ENCODE measurements at places on chromosomes 2 and 18.

DNA sequence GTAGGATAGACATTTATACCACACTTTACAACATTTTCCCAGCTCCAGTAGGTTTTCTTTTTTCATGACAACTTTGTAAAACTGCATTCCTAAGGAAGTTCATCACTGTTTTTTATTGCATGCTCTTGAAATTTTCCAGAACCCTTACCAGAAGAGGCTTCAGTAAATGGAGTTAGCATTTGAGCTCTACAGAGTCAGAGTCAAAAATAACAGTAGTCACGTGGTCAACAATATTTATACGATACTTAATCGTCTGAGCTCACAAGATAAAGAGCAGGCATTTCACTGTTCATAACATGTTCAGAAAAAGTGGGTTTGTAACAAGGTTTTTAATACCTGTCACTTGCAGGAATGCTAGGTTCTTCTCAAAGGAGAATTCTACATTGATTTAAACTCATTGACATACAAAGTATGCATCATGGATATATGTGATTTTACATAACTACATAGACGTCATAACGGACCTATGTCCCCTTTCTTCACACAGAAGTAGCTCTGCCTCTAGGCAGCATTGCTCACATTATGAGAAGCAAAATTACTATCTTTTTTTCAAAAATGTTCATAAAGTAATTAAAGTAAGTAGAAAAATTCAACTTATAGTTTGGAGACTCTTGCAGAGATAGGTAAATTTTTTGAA is 187.0 kb upstream of the COL3A1 start:
- no peak for DNase-seq

DNA sequence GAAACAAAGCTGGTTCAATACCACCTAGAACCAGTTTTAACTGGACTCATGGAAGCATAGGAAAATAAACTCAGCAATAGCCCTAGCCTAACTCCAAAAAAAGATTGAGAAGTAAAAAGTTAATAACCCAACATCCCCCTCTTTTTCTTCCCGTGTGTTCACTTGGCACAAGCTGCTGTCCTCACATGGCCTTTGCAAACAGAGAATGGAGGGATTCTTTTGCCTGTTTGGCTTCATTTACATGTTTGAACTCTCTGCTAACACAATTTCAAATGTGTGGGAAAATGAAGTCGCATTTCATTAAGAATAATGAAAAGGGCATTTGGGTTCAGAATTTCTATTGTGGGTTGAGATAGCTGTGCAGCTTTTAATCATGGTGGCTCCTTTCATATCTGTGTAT is 589.2 kb upstream of the LRRTM1 start:
- no peak for DNase-seq

DNA sequence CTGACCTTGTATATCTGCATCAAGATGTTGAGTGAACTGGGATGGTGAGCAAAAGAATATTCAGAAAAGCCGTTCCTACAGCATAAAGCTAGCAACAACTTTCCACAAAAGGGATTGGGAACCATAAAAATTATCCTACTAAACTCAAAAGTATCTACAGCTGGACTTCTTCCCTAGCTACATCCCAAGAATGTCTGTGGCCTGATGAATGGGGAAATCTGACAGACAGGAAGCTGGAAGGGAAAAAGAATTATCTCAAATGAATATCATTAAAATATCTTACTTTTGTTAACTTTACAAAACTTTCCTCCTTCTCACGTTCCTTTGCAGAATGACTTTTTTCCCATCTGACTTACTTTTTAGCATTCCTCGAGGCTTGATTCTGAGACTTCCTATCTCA is 150.9 kb downstream of the PDE11A start:
- no peak for DNase-seq

DNA sequence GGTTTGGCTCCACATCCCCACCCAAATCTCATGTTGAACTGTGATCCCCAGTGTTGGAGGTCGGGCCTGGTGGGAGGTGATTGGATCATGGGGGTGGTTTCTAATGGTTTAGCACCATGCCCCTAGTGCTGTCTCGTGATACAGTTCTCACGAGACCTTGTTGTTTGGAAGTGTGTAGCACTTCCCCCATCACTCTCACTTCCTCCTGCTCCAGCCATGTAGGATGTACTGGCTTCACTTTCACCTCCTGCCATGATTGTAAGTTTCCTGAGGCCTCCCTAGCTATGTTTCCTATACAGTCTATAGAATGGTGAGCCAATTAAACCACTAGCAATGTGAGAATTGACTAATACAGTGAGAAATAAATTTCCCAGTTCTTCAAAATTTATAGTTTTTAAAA is 325.9 kb downstream of the FSIP2 start:
- DNase-seq, result no peak

DNA sequence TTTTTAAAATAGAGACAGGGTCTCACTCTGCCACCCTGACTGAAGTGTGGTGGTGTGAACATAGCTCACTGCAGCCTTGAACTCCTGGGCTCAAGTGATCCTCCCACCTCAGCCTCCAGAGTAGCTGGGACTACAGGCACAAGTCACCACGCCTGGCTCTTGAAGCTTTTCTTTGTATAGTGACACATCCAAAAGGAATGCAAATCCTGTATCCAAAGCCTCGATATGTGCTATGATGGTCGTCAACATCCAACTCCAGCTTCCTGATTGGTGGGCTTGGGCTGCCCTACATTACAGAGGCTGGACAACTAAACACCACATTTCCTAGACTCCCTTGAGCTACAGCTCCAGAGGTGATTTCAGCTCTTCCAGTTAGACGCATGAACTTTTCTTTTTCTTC is 101.7 kb upstream of the PGAP1 start:
- DNase-seq, result no peak

- no peak for DNase-seq
Measured at GRCh38 chr2:23356711-23357110, 28.3 kb upstream of the KLHL29 start.

DNA sequence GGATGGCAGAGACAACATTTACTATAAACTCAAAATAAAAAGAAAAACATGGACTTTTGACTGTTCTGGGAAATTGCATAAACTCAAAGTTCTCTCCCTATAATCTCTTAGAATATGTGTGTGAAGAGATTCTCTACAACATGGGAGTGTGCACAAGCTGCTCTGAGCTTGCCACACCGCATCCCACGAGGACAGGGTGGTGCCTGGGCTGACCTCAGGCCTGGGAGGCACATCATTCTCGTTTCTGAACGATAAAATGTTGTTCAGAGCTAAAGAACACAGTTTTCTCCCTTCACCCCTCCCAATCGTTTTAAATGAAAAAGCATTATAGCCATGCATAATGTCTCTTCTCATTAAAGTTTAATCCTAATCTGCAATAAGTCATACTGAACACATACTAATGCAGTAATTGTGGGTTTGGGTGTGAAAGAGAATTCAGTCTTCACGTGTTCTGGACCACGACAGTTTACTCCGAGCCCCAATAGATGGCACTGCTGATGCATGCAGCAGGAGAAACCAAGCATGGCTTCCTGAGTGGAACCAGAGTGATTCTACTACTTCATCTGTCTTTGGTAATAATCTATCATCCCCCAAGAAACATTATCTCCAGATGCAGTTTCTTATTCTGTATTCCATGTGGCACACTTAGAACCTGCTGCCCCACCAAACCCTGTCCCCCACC is 46.9 kb upstream of the LAMA1 start:
- DNase-seq, result no peak

DNA sequence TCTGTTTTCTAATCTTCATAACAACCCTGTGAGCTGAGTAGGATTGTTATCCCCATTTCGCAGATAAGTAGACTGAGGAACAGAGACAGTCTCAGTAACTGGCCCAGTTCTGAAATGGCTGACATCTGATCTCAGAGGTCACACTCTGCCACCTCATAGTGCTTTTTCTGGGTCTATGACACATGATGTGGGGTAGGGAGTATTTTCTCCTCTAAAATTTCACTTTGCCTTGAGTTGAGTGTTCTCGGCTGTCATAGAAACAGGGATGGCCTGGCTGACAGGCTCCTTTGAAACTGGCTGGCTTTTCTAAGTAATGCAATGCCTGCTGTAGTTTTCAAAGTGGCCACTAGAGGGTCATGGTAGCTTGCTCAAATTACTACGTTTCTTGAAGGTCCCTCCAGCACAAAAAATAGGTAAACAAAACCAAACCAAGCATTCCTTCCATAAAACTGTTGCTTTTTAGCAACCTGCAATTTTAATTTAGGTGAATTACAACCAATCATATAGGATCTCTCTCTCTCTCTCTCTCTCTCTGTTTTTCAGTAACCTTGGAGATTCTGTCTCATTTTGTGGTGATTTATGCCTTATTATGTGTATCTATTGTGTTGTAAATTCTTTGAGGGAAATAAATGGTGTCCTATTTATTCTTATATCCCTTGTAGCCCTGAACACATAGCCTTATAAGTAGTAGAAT is 84.2 kb upstream of the TTN start:
- peak; percentile 10 for DNase-seq

DNA sequence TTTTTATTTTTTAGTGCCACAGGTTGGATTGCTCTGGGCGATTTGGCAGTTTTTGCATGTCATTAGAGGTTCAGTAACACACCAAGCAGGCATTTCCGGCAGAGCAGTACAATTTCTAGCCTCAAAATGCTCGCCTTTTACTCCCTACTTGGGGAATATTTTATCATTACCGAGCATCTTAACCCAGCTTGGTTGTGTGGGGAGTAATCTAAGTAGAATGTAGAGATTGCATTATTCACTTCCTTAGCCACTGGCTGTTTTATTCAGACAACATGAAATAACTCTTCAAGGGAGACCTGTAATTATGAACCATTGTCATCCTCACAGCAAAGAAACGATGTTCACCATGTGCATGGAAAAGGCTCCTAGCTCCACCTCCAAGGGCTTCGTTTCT is 13.1 kb downstream of the GRP start:
- no peak for DNase-seq

GRCh38 chr2:161045726-161046125 is 114.5 kb upstream of the TANK start:
- DNase-seq, result no peak

GRCh38 chr2:187684174-187684573 is 129.9 kb upstream of the TFPI start:
- no peak for DNase-seq

GRCh38 chr18:58578321-58578720 is 50.6 kb downstream of the ALPK2 start:
- DNase-seq, result no peak

Measured in activated T-helper 1 cell treated with anti-CD3 and anti-CD28 coated beads, Interleukin-2, amount 50 U/mL, for 16 hours (primary cell).